ENCODE measurements at places on chromosomes 5 and 9. TPM values are rescaled to one million over a fixed set of nuclear protein-coding genes. Genes with fewer than 3 reads are reported as not detected.

DNA sequence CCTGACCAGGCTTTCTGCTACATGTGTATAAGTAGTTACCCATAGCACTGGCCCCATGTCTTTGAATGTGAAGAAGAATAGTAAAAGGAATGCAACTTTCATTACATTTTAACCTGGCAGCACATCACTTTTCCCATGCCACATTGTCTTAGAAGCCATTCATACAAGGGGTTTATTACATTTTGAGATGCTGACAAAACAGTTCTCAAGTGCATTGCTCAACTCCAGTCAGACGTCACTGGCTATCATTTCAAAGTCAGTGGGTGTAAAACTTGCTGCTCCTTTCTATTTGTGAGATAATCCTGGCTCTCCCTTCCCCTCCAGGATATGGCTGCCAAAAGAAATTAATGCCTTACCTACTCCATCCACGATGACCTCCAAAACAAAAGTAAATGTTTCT, 97.0 kb upstream of the VCAN start:
- peak; percentile 4 for DNase-seq

DNA sequence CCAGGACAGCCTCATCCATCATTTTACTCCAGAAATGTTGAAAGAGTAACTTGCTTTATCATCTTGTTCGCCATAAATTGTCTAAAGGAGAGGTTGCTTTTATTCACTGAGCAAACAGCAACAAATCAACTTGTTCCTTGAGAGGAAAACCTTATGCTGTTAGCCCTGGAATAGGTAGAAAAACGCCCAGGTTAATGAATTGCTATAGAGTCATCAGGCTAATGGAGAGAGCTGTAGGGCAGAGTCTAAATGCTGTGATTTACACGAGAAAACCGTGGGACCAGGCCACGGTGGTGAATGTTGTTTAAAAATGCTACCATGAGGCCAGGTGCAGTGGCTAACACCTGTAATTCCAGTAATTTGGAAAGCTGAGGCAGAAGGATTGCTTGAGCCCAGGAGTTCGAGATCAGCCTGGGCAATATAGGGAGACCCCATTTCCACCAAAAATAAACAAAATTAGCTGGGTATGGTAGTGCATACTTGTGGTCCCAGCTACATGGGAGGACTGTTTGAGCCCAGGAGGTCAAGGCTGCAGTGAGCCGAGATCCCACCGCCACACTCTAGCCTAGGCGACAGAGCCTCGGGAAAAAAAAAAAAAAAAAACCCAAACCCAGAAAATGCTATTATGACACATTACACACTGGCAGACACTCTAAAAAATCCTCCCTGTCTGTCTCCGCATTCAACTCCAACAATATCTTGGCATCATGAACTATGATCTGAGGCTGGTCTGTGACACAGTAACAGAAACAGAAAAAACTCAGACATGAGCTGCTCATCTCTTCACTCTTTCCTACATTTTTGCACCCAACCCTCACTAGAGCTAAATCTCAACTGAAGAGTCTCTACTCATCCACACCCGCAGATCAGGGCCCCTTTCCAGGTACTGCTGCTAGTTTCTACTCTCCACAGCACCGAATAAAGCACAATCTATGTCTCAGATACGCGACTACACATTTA, 118.6 kb upstream of the RETREG1 start:
- DNase-seq, result peak; percentile 71

DNA sequence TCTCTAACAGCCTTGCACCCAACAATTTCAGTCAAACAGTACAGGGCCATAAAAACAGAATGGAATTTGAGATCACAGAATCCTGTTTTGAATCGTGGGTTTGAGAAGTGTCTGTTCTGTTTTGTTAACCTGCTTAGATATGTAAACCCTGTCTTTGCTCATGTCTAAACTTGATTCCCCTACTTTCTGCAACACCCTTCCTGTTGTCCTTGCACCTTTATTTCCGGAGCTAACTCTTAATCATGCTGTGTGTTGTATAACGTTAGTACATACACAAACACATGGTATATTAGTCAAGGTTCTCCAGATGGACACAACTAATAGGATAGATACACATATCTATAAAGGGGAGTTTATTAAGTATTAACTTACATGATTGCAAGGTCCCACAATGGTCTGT, 2229.2 kb upstream of the C9orf72 start:
- DNase-seq, result no peak

- DNase-seq, result no peak
Measured at GRCh38 chr9:113137196-113138168, 13.3 kb upstream of the SLC31A2 start.

GRCh38 chr5:149585910-149586309, 4.6 kb downstream of the ARHGEF37 start:
- no peak for DNase-seq

- no peak for DNase-seq
Measured at GRCh38 chr9:4197548-4197947, 102.3 kb downstream of the GLIS3 start.

Gene PPP3R2
- total RNA-seq, result not detected

Data from kidney (tissue), 22 donors.